ENCODE measurements at places on chromosomes 6 and 20.

DNA sequence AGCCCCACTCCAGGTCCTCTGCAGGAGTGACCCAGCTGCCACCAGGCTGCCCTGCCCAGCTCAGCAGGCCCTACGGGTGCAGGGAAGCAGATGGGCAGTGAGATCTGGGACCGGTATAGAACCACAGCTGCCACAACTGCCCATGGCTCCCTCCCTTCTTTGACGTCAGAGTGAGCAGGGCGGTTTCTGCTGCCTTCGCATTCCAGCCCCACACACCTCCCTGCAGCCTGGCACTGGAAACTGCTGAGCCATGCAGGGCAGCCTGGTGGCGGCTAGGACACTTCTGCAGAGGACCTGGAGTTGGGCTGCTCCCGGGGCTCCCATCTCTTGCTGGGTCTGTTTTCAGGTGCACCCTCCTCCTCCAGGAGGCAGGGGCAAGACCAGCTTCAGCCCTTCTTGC lies 101.6 kb upstream of the CD93 start:
- no peak for DNase-seq

DNA sequence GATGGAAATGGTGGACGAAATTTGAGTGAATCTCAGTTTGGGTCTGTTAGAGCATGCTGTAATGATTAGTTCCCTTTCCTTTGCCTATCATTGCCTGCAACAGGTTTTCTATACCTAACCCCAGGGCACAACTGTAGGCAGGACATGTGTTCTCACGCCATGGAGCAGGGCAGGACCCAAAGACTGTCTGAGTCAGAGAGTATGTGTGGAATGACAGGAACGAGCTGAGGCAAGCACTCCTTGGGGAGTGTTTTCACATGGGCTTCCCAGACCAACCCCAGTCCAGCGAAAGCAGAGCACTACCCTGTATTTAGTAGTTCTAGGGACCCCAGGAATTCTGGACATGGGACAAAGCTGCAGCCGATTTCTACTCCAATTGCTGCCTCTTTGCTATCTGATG lies 234.2 kb downstream of the HACE1 start:
- no peak for DNase-seq

- no peak for DNase-seq
Measured at GRCh38 chr6:2949536-2950083, 21.8 kb downstream of the SERPINB6 start.

GRCh38 chr20:5808901-5809300 lies 58.7 kb downstream of the SHLD1 start:
- no peak for DNase-seq

GRCh38 chr6:157058574-157058973 lies 264.7 kb downstream of the TMEM242 start:
- DNase-seq, result no peak

DNA sequence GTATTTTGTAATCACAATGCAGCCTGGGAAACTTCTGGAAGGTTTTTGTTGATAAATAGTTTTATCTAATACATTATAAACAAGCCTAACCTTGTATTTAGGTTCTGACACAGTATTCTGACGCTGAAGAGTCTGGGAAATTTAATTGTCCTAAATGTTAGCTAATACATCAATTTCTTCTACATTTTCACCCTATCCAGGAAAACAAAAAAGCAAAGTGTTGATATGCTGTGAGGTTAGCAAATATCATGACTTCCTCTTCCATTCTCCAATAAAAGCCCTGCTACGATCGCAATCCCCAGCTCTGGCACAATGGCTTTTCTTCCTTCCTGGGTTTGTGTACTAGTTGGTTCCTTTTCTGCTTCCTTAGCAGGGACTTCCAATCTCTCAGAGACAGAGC lies at the start of gene C6orf58:
Gene C6orf58 (plus strand): TSS at position 301 of the 400 bp plus-strand sequence. CDS start 12 bp downstream, at position 313.
- no peak for DNase-seq

- DNase-seq, result no peak
Measured at GRCh38 chr6:152232501-152233151, 404.5 kb downstream of the SYNE1 start.

GRCh38 chr6:93433592-93433991 lies 14.2 kb upstream of the EPHA7 start:
- no peak for DNase-seq

DNA sequence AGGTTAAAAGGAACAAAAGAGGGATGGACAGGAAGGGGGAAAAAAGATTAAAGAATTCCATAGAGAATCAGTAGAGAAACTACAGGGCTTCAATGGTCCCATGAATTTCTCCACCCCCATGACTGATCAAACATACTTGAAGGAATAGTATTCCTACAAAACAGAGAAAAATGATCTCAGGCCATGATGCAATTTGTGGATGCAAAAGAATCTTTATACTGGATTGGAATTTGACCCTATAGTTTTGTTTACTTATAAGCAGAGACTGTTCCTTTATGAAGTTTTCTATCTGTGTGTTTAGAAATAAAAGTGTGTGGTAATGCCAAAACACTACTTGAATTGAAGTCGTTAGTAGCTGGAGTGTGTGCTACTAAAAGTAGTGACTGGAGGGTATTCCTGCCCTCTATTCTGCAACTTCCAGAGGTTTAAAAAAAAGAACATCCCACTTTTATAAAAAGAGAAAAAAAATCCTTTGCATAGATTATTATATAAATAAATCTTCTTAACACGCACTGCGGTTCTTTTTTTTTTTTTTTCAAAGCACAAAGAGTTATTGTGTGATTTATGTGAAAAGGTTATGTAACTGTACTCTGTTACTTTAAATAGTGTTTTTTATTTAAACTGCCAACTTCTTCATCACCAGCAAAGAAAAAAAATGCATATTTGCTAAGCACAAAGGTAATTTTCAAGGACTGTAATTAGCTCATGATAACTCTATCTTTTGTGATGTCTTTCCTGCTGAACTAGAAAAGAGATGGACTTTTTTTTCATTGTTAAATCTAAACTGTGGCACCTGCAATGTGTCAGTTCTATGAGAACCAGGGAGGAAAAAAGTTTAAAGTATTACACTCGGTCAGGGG lies 214.5 kb upstream of the CITED2 start:
- no peak for DNase-seq

DNA sequence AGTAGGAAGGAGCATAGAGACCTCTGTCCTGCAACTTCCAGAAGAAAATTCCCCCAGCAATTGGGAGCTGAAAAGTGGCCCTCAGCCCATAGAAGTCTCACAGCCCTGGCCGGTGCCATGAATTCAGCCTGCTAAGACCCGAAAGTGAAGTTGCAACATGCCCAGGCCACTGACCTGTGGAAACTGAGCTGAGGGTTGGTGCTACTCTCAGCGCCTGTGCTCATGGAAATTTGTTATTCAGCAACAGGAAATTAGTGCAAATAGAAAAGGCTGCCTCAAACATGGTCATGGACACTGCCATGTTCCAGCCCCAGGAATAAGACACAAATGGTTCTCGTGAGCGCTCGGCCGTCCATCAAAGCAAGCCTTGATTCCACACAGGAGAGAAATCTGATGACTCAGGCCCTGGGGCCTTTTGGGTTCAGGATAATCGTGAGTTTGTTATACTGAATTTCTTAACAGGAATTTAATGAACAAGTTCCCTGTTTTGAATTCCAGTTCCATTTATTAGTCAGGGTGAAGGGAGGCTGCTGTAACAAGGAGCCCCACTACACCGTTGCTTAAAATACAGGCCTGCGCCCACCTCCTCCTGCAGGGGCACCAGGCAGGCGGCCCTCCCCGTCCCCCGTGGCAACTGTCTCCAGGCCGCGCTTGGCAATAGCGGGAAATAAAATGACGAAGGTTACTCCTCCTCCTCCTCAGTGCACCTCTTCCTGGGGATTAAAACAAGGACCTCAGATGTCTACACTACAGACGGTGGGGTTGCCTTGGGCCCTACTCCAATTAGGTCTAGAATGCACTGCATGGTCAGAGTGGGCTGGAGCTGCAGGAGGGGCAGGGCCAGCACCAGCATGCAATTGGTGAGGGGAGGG lies 152.9 kb downstream of the ERMARD start:
- no peak for DNase-seq

- no peak for DNase-seq
Measured at GRCh38 chr6:91114123-91114708, 527.3 kb upstream of the MAP3K7 start.

- no peak for DNase-seq
Measured at GRCh38 chr6:16619777-16620176, 141.5 kb downstream of the ATXN1 start.

GRCh38 chr6:33008944-33009861 lies at the start of gene HLA-DOA:
Gene HLA-DOA, minus strand, starts transcription at chr6:33009591.
- peak; percentile 19 for DNase-seq

DNA sequence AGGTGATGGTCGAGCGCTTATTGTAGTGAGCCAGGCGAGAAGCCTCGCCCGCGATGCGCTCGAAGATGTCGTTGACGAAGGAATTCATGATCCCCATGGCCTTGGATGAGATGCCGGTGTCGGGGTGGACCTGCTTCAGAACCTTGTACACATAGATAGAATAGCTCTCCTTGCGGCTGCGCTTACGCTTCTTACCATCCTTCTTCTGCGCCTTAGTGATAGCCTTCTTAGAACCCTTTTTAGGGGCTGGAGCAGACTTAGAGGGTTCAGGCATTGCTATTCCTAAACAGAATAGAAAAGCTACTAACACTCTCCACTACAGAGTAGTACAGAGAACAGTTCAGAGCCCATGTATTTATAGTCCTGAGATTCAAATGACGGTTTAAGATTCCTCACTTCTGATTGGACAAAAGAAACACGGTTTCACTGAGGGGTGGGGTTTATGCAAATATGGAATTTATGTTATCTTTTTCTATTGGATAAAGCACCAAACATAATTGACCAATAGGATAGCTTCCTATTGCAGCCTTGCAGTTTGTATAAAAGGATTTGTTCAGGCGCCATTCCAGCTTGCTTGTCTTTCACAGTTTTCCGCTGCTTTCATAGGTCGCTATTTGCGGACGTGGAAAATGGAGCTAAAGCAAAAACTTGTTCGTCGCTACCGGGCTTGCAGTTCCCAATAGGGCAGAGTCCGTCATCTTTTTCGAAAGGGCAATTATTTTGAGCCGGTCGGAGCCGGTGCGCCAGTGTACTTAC lies 43.7 kb upstream of the HFE start:
- DNase-seq, result peak; percentile 40

GRCh38 chr20:39090906-39091305 lies 128.8 kb downstream of the DHX35 start:
- no peak for DNase-seq

DNA sequence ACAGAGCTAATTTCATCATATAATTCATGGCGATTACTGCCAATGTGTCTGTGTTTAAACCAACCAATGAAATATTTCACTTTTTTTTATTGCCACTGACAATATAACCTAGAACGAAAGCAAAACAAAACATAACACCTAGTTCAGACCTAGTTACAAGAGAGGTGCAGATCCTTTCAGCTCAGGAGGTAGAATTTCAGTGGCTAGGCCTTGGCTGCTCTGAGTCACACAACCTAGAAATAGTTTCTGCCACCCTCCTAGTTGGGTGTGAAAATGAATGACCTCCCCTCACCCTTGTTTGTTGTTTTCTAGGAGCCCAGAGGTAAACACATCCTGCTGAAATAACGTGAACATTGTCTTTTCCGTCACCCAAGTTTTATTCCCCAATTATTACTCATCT lies 356.3 kb downstream of the HTR1B start:
- DNase-seq, result no peak

DNA sequence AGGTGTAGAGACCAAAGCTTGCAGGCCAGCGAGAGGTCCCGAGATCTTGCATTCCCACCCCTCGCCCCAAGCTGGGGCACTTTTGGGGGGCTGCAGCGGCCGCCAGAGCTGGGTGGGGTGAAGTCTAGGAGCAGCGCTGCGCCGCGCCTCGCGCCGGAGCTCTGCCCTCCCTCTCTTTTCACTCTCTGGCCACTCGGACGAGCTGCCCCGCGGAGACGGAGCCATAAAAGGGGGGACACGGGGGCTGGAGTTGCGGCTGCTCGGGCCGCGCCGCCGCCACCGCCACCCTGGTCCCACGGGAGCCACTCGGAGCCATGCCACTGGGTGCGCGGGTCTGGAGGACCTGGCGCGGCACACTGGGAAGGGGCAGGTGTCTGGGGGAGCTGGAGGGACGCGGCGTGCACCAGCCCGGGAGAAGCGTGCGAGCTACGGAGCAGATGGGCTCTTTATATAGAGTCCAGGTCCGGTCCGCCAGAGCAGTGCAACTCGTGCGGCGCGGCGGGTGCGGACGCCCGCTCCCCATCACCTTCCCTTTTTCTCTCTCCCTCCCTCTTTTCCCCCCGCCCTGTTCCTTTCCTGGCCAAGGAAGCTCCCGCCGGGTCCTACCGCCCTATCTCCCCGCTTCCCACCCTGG lies 687 bp upstream of the HTR1B start:
- DNase-seq, result no peak

GRCh38 chr6:129686941-129687627 lies 22.9 kb downstream of the ARHGAP18 start:
- DNase-seq, result peak; percentile 12

DNA sequence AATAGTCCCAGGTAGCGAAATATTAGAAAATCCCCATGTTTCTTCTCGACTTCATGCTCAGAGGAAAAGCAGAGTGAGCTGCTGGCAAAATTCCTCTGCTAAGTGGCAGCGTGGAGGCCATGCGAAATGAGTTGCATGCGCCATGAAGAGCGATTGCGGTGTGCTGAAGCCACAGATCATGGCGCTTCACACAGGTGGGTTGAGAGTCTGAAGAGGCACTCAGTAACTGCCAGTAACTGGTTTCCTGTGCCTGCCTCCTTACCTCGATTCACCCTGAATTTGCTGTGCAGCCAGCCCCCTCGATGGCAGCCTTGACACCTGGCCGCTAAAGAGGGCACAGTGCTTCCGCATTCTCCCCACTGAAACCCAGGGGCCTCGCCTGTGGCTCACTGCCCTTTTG lies 301.5 kb downstream of the NRN1 start:
- no peak for DNase-seq

DNA sequence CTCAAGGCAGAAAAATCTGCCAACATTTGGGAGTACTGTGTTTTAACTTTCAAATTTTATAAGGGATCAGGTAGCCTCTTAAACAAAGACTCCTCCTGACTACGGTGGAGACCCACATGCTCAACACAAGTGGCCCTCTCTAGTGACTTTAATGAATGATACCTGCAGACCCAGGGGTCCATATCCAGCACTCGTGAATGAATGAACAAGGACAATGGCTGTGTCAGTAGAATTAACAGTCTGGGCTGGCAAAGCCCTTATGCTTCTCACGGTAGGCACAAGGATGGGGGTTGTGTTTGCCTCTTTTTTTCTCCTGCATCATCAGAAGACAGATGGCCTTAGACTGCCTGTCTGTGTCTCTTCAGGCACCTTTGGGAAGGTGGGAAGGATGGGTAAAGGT lies 112.6 kb upstream of the TRAF3IP2 start:
- DNase-seq, result no peak

- DNase-seq, result no peak
Measured at GRCh38 chr20:13678944-13679343, 40.2 kb upstream of the TASP1 start.

DNA sequence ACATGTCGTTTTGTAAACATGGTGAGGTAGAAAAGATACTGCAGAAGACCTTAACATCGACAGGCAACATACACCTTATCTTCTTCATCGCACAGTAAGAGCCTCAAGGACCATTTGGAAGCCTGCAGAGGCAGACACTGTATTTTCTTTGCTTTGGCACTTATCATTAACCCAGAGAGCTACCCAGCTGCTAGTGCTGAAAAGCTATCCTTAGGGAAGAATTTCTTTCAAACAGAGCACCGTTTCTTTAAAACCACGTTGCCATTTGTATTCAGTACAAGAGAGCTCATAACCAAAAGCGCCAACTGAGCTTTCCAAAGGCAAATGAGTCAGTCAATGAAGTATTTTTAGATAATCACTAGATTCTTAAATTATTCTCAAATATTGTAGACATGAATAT lies 306.6 kb downstream of the EPM2A start:
- DNase-seq, result no peak

- DNase-seq, result no peak
Measured at GRCh38 chr20:16395366-16395765, 177.9 kb downstream of the KIF16B start.

GRCh38 chr6:149306967-149307366 lies 10.5 kb upstream of the TAB2 start:
- DNase-seq, result no peak

- DNase-seq, result no peak
Measured at GRCh38 chr20:24339210-24339641, 130.2 kb upstream of the SYNDIG1 start.

All from activated T-cell treated with anti-CD3 and anti-CD28 coated beads for 4 hours (primary cell).